NCI-H82 (cell line): ENCODE measurements at places on chromosomes 6 and 20.

DNA sequence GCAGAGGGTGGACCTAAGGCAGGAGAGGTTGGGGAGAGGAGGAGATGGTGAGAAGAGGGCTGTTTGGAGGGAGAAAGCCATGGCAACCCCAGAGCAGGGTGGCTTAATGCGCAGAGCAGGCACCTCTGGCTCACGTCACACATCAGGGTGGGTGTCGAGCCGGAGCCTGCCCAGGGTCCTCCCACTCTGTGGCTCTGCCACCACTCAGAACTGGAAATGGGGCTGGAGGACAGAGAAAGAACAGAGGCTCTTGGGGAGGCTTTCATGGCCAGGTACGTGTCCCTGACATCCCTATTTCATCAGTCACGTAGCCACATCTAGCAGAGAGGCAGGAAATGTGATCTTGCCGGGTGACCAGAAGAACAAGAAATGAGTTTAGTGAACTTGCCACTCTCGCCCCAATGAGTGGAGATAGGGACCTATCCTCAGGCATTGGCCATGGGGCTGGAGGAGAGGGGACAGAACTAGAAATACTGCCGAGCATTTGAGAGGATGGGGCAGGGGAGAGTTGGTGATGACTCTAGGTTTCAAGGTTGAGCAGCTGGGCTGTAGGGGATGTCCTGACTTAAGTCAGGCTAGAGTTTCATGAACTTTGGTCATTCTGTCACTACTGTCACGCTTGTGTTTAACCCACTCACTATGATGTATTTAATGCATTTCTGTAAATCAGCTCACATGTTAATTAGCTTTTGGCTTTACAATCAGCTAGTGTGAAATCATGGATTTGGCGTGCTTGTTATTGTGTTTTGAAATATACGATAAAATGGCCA lies 52.7 kb downstream of the CDH26 start:
- peak; percentile 85 for DNase-seq

DNA sequence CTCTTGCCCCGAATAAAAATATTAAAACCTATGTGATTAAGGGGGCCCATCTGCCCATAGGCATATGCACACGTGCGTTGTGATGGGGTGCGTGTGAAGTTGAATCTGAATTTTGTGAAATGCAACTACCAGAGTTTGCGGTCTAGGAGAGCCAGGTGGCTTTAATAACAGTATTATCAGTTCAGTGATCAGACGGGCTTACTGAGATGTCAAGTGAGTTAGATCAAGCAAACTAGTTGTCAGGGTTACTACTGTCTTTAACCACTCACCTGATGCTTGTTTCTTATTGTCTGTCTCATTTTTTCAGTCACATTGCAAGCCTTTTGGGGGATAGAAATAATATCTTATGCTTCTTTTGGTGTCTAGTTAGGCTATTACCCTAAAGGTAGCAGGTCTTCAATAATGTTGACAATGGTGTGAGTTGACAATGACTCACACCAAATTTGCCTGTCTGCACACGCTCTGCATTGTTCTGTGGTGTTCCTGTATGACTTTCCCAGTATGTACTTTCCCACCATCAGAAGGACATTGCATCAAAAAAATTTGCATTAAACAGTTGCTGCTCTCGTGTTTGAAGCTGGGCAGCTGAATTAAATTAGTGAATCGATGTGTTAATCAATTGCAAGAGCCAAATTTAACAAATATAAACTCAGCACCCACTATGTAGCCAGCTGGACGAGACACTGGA lies 103.1 kb upstream of the NAA20 start:
- DNase-seq = no peak

- DNase-seq = no peak
Measured at GRCh38 chr6:18667612-18668011, 280.5 kb downstream of the RNF144B start.

- peak; percentile 42 for DNase-seq
Measured at GRCh38 chr6:157226761-157227160, 96.6 kb downstream of the TMEM242 start.

- DNase-seq = no peak
Measured at GRCh38 chr6:38527371-38527770, 112.4 kb downstream of the BTBD9 start.

DNA sequence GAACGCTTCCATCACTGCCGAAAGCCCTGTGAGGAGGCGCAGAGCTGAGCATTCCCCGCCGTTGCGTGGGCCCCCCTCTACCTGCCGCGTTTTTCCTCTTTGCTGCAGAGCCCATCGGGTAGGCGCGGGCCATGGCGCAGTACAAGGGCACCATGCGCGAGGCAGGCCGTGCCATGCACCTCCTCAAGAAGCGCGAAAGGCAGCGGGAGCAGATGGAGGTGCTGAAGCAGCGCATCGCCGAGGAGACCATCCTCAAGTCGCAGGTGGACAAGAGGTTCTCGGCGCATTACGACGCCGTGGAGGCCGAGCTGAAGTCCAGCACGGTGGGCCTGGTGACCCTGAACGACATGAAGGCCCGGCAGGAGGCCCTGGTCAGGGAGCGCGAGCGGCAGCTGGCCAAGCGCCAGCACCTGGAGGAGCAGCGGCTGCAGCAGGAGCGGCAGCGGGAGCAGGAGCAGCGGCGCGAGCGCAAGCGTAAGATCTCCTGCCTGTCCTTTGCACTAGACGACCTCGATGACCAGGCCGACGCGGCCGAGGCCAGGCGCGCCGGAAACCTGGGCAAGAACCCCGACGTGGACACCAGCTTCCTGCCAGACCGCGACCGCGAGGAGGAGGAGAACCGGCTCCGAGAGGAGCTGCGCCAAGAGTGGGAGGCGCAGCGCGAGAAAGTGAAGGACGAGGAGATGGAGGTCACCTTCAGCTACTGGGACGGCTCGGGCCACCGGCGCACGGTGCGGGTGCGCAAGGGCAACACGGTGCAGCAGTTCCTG lies 693 bp downstream of the FAM50B start:
- DNase-seq = peak; percentile 9

GRCh38 chr20:44026647-44027342 lies 112.1 kb downstream of the TOX2 start:
- no peak for DNase-seq

- peak; percentile 40 for DNase-seq
Measured at GRCh38 chr6:79570129-79571029, 33.1 kb upstream of the LCA5 start.

DNA sequence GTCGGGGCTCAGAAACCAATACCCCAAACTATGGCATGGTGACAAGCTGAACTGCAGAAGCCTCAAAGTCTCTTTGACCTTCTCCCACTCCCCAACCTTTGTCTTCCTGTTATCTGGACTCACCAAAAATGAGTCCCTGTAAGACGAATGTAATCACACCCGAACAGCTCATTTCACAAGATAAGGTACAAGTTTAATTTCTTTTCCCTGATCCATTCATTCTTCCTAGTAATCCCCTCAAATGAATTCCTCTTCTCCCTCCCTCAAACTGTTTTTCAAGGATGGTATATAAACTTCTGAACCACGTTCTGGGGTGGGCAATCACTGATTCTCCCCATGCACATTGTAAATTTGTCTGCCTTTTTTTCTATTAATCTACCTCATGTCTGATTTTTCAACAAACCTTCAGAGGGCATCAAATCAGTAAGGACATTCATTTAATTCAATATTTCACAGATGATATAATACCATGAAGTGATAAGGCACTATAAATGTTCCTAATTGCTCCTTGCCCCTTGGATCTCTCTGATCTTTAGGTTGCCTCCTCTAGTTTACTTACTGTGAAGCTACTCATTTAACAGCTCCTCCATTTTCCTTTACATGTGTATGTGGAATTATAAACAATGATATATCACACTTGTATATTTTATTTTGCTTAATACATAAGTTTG lies 77.2 kb downstream of the OR2B2 start:
- DNase-seq = no peak

- DNase-seq = no peak
Measured at GRCh38 chr20:60255415-60255814, 297.2 kb downstream of the CDH26 start.

DNA sequence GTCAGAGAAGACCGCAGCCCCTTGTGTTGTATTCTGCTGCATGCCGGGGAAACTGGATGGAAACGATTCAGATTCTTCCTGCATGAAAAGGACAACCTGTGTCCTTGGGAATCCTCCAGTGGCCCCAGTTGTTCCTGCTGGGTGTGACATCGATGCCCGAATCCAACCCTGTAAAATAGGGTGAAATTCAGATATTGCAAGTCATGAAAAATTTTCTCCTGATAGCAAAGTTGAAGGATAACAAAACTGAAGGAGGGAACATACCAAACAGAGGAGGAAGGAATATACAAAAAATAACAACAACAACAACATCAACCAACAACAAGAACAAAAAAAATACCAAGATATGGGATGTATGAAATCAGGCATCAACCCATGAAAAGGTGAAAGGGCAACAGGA lies 28.3 kb upstream of the HLA-E start:
- DNase-seq = no peak

DNA sequence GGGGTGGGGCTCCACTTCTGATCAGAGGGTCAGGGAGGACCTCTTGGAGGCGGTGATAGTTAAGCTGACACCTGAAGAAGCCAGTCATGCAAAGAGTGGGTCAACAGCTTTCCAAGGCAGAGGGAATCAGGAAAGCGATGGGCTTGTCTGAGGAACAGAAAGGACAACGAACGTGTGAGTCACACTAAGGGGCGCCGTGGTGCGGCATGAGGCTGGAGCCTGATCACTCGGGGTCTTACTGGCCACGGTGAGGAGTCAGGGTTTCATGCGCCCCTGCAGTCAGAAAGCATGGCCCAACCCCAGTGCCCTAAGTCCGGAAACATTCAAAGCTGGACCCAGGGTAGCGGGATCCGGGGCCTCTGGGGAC lies 50.6 kb upstream of the SLC32A1 start:
- peak; percentile 57 for DNase-seq

DNA sequence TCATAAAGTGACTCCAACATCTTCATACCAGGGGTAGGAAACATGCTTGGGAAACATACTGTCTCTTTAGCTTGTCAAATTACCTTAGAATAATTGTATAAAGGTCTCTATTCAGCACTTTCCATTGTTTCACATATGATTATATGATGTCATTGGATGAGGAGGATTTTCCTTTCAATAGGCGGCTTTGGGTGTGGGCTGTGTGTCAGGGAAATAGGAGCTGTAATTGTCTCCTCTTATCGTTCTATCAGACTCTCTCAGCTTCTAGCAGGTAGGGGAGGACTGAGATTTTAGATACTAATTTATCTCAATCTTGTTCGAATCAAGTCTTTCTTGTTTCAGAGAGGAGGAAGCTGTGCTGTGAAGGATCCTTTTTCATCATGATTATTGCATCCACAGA lies 179.4 kb upstream of the OLIG3 start:
- DNase-seq = no peak

DNA sequence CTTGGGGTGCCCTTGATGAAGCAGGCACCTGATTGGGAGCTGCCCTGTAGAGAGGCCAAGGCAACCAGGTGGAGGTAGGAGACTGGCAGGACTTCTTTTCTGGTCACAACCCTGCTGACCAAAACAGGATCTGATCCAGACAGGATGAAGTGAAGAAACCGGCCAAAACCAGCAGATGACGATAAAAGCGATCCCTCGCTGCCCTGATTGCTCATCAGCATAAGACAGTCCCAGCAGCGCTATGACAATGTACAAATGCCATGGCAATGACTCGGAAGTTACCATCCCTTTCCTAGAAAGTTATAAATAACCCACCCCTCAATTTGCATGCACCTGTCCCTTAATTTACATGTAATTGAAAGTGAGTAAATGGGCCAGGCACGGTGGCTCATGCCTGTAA lies 88.4 kb upstream of the PDE10A start:
- no peak for DNase-seq

DNA sequence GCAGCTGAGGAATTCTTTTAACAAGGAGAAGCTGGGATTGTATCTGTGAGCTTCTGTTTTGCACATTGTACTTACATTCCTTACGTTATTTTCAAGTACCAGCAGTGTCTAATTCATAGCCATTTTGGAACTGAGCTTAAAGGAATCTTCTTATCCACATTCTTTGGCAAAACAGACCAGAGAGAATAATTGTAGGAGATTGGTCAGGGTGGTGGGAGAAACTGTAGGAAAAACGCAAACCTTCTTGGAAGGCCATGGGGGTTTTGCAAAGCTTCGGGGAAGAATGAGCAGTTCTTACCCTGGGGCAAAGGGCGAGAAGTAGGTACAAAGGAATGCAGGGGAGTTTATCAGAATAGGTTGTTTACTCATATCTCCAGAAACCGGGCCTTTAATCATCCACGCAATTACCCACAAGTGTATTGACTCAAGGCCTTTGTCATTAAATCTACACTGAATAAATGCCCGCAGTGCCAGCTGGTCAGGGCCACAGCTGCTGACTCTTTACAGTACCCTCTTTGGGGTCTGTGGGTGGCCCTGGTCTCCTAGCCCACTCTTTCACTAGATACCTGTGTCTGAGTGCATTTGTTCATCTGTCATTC lies 39.6 kb upstream of the SPTLC3 start:
- DNase-seq = no peak

DNA sequence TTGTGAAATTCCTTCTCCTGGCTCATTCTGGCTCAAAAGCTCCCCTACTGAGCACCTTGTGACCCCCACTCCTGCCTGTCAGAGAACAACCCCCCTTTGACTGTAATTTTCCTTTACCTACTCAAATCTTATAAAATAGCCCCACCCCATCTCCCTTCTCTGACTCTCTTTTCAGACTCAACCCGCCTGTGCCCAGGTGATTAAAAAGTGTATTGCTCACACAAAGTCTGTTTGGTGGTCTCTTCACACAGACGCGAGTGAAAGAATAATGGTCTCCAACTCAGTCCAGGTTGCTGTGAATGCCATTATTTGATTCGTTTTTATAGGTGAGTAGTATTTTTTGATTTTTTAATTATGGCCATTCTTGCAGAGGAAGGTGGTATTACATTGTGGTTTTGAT lies 414.1 kb upstream of the FKBP1C start:
- DNase-seq = no peak

DNA sequence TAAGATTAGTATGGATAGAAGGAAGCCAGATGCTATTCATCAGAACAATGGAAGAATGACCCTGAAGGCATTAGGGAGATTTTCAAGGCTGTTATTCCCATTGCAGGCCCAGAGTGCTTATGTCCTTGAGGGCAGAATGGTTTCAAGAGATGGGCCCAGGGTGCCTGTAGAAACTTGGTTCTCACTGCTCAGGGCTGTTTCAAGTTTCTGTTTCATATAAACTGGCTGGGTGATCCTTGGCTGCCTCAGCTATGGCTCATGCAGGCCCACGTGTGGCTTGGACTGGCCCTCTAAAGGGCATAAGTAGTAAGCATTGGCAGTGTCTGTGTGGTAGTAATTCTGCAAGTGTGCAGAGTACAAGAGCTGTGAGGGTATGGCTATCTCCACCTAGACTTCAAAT lies 540.9 kb upstream of the MAN1A1 start:
- peak; percentile 54 for DNase-seq

DNA sequence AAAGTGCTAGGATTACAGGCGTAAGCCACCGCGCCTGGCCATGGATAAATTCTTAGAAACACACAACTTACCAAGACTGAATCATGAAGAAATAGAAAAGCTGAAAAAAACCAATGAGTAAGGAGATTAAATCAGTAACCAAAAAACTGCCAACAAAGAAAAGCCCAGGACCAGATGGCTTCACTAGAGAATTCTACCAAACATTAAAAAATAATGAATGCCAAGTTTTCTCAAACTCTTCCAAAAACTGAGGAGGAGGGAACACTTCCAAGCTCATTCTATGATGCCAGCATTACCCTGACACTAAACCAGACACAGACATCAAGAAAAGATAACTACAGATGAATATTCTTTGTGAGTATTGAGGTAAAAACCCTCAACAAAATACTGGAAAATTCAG lies 44.3 kb downstream of the USP49 start:
- no peak for DNase-seq

- DNase-seq = no peak
Measured at GRCh38 chr6:142744836-142745235, 200.1 kb downstream of the HIVEP2 start.
